Mesothelial cell of epicardium (in vitro differentiated cells): ENCODE measurements at places on chromosomes 5 and 9.

DNA sequence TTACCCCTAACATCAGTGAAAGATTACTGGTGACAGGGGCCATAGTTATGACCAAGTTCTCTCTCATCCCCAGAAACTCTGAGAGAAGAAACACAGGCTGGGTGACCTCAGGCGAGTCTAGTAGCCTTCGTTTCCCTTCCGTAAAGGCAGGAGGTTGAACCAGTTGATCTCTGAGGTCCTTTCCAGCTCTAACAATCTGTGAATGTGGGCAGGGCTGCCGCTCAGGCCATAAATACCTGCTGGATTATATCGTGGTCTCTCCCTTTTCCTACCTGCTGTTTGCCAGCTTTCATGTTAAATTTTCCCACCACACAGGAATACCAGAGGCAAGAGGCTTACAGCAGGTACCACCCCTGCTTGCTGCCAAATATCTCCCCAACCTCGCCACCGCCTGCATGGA is 357.5 kb downstream of the SH3GL2 start:
- no peak for DNase-seq

- DNase-seq: no peak
Measured at GRCh38 chr9:21558615-21559401, 76.7 kb upstream of the IFNE start.

- no peak for DNase-seq
Measured at GRCh38 chr5:142484821-142485387, 160.1 kb upstream of the SPRY4 start.

DNA sequence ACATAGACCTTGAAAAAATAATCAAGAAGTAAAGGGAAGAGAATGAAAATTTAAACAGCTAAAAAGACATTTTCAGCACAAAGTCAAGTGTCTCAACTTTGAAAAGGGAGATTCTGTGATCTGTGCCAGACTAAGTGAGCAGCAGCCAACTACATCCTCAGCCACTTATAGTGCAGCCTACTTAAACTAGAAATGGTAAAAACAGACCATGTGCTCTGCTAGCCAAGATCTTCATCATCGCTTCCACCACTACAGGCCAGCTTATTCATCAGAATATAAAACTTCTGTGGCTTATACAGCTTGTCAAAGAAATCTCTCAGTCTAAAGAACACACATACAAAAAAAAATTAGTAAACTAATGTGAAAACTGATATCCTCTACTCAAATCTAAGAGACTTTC is 63.5 kb downstream of the CEMIP2 start:
- no peak for DNase-seq

GRCh38 chr9:108951578-108951977 is 17.4 kb downstream of the ABITRAM start:
- no peak for DNase-seq

DNA sequence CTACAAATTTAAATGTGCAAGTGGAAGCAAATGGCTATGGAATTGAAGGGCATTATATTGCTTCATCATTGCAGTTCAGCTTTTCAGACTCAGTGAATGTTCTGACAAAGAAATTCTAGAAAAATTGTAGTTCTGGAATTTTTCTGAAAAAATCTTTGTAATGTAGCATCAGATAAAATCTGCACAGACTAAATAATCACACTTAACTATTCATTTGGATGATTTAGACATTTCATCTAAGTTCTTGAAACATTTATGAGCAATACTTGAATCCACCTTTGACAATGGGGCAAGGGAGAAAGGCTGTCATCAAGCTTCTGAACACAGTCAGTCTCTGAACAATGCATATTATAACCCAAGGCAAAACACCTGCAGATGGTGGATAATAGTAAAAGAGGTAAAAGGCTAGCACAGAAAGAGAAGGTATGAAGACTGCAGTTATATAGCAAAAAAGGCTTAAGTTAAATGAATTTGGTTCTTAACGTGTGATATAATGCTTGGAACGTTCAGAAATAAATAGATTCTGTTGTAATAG is 1352.0 kb upstream of the NUDT12 start:
- DNase-seq: no peak

GRCh38 chr9:132787748-132788159 is 90.3 kb downstream of the AK8 start:
- DNase-seq: no peak

GRCh38 chr9:95105519-95106287 is 211.8 kb downstream of the FANCC start:
- no peak for DNase-seq

GRCh38 chr5:40521108-40521785 is 158.5 kb upstream of the PTGER4 start:
- no peak for DNase-seq

DNA sequence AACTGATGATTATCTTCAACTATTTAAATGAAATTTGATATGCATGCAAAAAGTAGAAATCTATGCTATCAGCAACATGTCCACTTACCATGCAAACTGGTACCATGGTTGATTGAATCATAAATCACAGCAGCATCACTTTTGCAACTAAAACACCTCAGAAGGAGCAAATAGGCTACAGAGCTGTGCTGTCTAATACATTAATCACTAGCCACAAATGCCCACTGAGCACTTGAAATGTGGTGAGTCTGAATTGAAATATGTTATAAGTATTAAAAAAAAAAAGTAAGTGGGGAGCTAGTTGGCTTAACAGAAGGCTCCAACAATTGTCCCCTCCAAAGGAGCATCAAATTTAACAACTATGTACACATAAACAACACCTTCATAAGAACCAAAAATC is 112.5 kb downstream of the FAM114A2 start:
- DNase-seq: no peak

DNA sequence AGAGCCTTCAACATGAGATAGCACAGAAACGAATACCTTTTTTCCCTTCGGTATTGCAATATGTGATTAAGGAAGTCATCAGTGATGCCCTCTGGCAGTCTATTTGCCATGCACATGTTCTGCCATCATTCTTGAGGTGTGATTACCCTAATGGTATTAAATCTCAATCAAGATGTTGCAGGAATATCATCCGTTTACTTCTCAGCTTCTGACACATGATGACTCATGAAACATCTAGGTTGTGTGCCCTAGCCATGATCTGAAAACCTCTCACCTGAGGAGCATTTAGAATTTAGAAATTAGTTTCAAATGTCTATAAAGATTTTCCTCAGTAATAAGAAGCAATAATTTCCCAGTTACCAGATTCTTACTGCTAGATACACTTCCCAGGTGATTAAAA is 209.1 kb downstream of the ADGRV1 start:
- no peak for DNase-seq

- no peak for DNase-seq
Measured at GRCh38 chr9:135812961-135813360, 94.4 kb downstream of the CAMSAP1 start.

DNA sequence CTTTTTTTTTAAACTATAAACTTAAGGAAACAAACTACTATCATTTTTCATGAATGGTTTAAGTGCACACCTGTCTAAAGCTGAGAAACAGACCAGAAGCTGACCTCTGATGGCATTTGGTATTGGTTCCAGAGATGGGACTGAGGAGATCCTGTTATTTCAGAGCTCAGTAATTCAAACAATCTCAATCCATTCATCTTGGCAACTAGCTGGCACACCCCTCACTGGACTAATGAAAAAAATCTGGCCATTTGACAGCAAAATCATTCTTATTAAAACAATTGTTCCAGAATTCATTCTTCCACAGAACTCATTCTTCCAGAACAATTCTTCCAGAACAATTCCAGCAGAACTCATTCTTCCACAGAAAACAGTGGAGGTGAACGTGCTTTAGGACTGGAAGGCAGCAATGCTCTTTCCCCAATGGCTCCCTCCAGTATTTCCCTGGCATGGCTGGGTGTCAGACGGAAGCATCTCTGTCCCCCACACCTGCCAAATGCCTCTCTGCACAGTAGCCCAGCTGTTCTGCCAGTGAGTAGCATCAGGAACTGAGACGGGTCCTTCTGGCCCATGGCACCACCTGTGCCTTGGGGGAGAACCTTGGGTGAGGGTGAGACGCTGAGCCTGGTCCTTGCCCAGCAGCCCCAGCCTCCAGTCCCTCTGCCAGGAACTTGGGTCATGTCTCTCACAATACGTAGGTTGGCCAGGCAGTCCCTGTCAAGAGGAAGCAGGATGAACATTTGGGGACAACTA is 87.5 kb upstream of the EQTN start:
- DNase-seq: no peak

GRCh38 chr9:113269355-113269754 is 6.0 kb downstream of the CDC26 start:
- no peak for DNase-seq

GRCh38 chr9:109597496-109597895 is 99.4 kb upstream of the PTPN3 start:
- no peak for DNase-seq

GRCh38 chr5:1445313-1445688 is at the start of gene SLC6A3:
Gene SLC6A3, minus strand, starts transcription at chr5:1445440. Its CDS starts 2,243 bp downstream, at chr5:1443197.
- no peak for DNase-seq

DNA sequence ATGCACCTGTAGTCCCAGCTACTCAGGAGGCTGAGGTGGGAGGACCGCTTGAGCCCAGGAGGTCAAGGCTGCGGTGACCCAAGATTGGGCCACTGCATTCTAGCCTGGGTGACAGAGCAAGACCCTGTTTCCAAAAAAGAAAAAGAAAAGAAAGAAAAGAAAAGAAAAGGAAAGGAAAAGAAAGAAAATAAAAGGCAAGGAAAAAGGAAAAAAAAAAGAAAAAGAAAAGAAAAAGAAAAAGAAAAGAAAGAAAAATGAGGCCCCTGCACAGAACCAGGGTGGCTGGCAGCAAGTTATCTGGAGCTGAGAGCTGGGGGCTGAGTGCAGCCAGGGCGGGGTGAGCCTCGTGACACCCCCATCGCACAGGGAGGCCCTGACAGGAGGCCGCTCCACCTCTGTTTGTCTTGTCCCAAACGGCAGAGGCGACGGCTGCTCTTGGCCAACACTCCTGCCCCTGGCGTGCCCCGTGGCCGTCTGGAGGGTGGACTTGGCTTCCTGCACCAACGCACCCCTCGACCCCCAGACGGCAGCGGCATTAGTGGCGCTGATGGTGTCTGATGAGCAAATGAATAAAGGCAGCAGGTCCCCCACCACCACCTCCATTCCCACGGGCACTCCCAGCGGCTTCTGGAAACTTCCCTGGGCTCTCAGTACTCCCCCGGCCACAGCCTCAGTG is 16.7 kb downstream of the EXD3 start:
- no peak for DNase-seq

- no peak for DNase-seq
Measured at GRCh38 chr5:50990296-50990924, 324.0 kb downstream of the PARP8 start.

- no peak for DNase-seq
Measured at GRCh38 chr9:4842734-4843133, 50.0 kb downstream of the RCL1 start.

- no peak for DNase-seq
Measured at GRCh38 chr9:124420991-124421543, 5.8 kb upstream of the PSMB7 start.
